ENCODE measurements at places on chromosomes 5 and 9. TPM values are rescaled to one million over a fixed set of nuclear protein-coding genes. Genes with fewer than 3 reads are reported as not detected.

- H3K27ac ChIP-seq: no peak overlapping the region
- H3K4me3 ChIP-seq: no peak overlapping the region
- no peaks in the 10 kb centered on the region for H3K27me3 ChIP-seq
These were observed 409.6 kb upstream of the PAPPA start for GRCh38 chr9:115743709-115744605.

GRCh38 chr9:35186524-35186923 lies 24.7 kb downstream of the UNC13B start:
- H3K36me3 ChIP-seq: no peaks in the 10 kb centered on the region
- H3K4me3 ChIP-seq: no peak overlapping the region

DNA sequence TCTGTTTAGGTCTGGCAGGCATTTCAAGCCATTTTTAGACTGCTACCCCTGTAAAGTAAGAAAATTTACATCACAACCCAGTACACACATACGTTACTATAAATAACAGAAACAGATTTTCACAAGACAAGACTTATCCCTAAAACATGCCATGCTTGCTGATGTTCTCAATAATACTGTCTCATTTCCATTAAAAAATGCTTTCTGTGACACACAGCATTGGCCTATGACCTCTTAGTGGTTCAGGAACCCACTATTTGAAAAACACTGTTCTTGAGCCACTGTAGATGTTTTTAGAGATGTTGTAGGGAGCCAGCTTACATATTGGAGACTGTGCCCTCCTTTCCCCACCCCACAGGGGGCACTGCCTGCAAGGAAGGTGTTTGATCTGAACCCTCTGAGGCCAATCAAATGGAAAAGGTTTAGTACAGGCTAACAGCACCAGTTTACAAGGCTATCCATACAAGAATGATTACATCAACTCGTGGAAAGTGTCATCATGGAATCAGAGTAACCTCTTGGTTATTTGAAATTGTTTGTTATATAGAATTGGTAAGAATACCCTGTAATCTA lies 30.8 kb downstream of the ZSWIM6 start:
- no peak for DNase-seq
- H3K36me3 ChIP-seq: peaks cover 6% of the 10 kb centered on the region
- H3K27ac ChIP-seq: no peak overlapping the region
- no peaks in the 10 kb centered on the region for H3K4me1 ChIP-seq
- no peaks in the 10 kb centered on the region for H3K27me3 ChIP-seq

DNA sequence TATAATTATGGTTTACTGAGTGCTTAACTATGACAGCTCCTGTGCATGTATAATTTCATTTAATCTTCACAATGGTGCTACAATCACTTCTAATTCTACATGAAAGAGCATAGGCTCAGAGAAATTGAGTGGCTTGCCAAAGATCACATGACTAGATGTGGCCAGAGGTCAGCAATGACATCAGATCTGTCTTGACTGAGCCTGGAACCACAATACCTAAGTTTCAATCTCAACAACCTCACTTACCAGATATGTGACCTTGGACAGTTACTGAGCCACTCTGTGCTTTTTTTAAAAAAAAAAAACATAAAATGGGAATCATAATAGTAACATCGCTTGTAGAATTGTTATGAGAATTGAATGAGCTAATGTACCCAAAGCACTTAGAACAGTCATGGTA lies 130.7 kb downstream of the TRIM32 start:
- no peaks in the 10 kb centered on the region for H3K36me3 ChIP-seq
- no peak for DNase-seq
- H3K4me1 ChIP-seq: no peaks in the 10 kb centered on the region

- no peaks in the 10 kb centered on the region for H3K36me3 ChIP-seq
- H3K4me1 ChIP-seq: peaks cover 7% of the 10 kb centered on the region
- DNase-seq: no peak
- H3K4me3 ChIP-seq: no peak overlapping the region
- no peak overlapping the region for H3K27ac ChIP-seq
These were observed 43.1 kb downstream of the ELL2 start for GRCh38 chr5:95918421-95919006.

DNA sequence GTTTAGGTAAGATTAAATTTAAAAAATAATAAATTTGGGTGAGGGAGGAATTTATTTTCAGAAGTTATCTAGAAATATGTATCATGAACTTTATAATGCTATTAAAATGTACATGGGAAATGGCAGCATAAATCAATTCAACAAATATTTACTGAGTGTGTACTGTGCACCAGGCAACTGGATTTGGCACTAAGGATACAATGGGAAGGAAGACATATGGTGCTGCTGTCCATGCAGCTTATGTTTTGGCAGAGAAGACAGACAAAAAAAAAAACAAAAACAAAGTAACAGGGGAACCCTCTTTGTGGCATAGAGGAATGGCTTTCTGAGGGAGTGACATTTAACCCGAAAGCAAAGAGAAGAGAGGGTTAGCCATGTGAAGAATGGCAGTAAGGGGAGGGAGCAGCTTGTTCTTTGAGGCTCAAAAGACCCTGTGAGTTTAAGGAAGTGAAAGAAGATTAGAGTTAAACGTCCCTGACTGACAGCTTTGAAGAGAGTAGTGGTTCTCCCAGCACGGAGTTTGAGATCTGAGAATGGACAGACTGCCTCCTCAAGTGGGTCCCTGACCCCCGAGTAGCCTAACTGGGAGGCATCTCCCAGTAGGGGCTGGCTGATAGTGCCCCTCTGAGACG lies 23.9 kb downstream of the CNTRL start:
- no peak for DNase-seq
- H3K27ac ChIP-seq: no peak overlapping the region
- H3K36me3 ChIP-seq: no peaks in the 10 kb centered on the region
- H3K4me3 ChIP-seq: no peak overlapping the region

GRCh38 chr9:122209451-122209850 lies 19.3 kb downstream of the LHX6 start:
- peaks cover 65% of the 10 kb centered on the region for H3K27me3 ChIP-seq
- no peak for DNase-seq
- H3K4me3 ChIP-seq: no peak overlapping the region
- no peaks in the 10 kb centered on the region for H3K36me3 ChIP-seq
- no peak overlapping the region for H3K27ac ChIP-seq
- H3K4me1 ChIP-seq: peaks cover 16% of the 10 kb centered on the region

GRCh38 chr9:84138541-84138940 lies 157.9 kb downstream of the RMI1 start:
- no peaks in the 10 kb centered on the region for H3K36me3 ChIP-seq
- peak overlapping the region; percentile 20 for H3K27ac ChIP-seq
- peaks cover 57% of the 10 kb centered on the region for H3K4me1 ChIP-seq
- DNase-seq: no peak
- H3K4me3 ChIP-seq: no peak overlapping the region

GRCh38 chr9:129483415-129484351 lies 137.2 kb downstream of the C9orf50 start:
- peak overlapping the region; percentile 73 for H3K4me3 ChIP-seq
- H3K27me3 ChIP-seq: no peaks in the 10 kb centered on the region
- H3K4me1 ChIP-seq: peaks cover 55% of the 10 kb centered on the region
- no peaks in the 10 kb centered on the region for H3K36me3 ChIP-seq
- peak overlapping the region; percentile 100 for H3K27ac ChIP-seq

DNA sequence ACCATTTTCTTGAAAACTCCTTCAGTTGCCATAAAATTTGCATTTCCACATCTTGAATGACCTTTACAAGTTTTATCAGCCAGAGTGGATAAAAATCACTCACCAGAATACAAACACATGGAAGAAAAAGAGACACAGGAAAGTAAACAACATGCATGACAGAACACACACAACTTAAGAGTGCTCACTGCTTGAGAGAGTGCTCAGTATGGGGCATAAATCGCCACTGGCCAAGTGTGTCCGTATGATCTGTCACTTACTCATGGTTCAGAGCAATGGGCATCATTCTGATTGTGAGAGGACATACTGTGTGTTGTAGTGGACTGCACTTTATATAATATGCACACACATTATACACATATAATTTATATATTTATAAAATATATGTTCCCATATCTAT lies 155.6 kb upstream of the NTRK2 start:
- H3K27ac ChIP-seq: no peak overlapping the region
- no peaks in the 10 kb centered on the region for H3K27me3 ChIP-seq
- H3K36me3 ChIP-seq: no peaks in the 10 kb centered on the region
- peaks cover 6% of the 10 kb centered on the region for H3K4me1 ChIP-seq

DNA sequence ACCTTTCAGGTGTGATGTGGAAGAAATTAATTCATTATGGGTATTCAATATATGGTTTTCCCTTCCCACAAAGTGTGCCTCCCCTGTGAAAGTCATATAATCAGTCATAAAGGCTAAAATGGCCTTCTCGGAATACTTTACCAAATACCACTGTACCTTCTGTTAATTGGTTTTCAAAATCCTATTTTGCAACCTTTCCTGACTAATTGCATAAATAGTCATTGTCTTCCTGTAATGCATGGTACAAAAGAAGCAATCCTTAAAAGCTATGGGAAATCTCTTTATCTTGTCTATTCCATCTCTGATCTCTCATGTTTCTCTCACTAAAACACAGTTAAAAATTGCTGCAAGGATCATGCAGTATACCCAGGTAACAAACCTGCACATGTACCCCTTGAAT lies 44.3 kb upstream of the UGCG start:
- H3K27ac ChIP-seq: peak overlapping the region; percentile 30
- no peak overlapping the region for H3K4me3 ChIP-seq
- H3K36me3 ChIP-seq: no peaks in the 10 kb centered on the region
- H3K27me3 ChIP-seq: no peaks in the 10 kb centered on the region

DNA sequence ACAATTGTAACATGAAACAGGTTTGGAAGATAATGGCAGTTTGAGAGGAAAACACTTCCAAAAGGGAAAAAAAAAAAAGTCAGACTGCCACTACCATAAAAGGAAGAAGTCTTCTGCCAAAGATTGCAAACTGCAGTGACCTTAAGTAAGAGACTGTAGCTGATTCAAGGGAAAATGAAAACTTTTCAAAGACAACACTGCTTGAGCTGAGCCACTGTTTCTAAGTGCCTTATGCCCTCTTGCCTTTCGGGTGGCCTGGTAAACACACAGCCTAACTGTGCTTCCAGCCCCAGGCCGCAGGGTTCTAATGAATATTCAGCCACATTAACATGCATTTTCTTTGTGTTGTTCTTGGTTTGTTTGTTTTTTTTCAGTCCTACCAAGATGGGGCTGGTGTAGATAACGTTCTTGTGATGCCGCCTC lies 354.6 kb downstream of the BNC2 start:
- H3K27me3 ChIP-seq: no peaks in the 10 kb centered on the region
- DNase-seq: no peak
- H3K4me1 ChIP-seq: peaks cover 26% of the 10 kb centered on the region
- H3K36me3 ChIP-seq: no peaks in the 10 kb centered on the region
- H3K27ac ChIP-seq: peak overlapping the region; percentile 75

- H3K27ac ChIP-seq: peak overlapping the region; percentile 54
- no peaks in the 10 kb centered on the region for H3K4me1 ChIP-seq
- no peak overlapping the region for H3K4me3 ChIP-seq
- peaks cover 100% of the 10 kb centered on the region for H3K36me3 ChIP-seq
- DNase-seq: no peak
These were observed 21.6 kb downstream of the SH3GLB2 start for GRCh38 chr9:129006328-129007034.

DNA sequence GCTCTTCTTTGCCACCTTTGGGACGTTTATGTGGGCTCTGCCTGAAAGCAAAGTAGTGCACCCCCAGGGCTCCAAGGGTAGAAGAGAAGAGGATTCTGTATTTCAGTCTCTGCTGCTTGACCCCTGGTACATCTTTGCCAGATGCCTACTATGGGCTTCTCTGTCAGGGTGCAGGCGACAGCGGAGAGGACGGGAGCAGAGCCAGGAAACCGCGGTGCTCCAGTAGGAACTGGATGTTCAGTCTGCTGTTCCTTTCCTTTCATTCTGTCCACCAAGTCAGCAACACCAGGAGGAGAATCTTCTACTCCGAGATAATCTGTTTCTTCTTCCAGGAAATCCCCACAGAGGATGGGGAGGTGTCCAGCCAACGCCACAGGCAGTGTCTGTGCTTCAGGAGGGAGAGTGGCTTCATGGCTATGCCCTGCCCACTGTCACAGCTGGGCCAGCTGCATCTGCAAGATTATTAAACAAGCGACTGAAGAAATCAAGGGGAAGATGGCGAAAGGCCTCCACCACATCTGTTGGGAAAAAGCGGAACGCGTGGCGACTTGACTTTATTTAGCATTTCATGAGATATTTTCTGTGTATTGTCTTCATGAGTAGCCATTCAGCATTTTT lies 398.3 kb downstream of the IRX1 start:
- no peak overlapping the region for H3K4me3 ChIP-seq
- H3K27ac ChIP-seq: no peak overlapping the region
- H3K4me1 ChIP-seq: no peaks in the 10 kb centered on the region
- no peaks in the 10 kb centered on the region for H3K27me3 ChIP-seq
- no peaks in the 10 kb centered on the region for H3K36me3 ChIP-seq

DNA sequence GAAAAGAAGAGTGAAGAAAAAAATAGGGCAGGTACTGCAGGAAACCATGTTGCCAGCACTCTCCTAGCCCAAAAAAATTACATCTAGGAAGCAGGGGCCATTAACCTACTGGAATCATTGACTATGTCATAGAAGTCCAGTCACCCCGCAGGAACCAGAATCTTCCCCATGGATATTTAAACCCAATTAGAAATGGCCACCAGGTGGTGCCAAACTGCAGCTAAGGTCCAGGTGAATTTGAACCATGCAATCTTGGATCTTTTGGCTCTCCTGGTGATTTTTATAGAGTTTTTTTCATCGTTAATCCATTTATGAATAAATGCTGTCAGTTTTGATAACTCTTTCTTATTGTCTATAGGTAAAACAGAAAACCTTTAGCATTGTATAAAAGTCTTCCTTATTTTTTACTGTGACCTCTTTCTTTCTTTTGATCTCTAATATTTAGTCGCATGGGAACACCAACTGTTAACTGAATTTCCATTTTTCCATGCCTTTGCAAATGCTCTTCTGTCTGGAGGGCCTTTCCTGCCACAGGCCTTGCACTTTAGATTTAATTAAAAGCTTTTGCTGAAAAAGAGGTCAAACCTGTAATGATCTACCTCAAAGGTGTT lies 147.5 kb upstream of the FGF10 start:
- no peak for DNase-seq
- H3K36me3 ChIP-seq: no peaks in the 10 kb centered on the region
- H3K4me1 ChIP-seq: no peaks in the 10 kb centered on the region
- no peak overlapping the region for H3K27ac ChIP-seq

DNA sequence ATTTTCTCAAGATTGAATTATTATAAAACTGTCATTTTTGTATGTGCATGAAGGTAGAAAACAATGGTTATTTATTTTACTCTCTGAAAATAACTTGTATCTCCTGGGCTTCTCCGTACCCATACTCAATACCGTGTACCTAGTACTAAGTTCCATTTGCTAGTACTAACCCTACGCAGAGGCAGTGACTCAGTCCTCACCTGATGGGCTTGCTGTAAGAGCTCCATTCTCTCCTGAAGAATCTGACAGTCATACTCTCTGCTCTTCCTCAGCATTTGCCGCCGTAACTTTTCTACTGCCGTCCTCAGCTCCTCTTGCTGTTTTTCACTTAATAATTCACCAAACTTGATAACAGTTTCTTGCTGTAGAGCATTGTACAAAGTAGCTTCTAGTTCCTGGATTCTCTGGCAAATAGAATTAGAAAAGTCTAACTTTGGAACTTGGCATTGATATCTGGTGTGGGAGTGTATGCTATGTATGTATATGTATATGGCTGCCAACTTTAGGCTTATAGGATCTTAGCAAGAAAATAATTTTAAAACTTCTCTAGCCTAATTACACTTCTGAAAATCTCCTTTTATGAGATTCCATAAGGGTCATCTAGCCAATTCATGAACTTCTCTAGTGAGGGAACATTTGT lies 108.0 kb upstream of the DPYSL3 start:
- H3K27ac ChIP-seq: no peak overlapping the region
- DNase-seq: no peak
- H3K4me1 ChIP-seq: no peaks in the 10 kb centered on the region
- no peak overlapping the region for H3K4me3 ChIP-seq
- H3K27me3 ChIP-seq: no peaks in the 10 kb centered on the region
- H3K36me3 ChIP-seq: no peaks in the 10 kb centered on the region

Gene PTGES
- total RNA-seq: 18.6 TPM

Gene LCN9
- total RNA-seq: not detected

Gene DND1
- 0.19 TPM for total RNA-seq

Gene PRLR
- 2.7 TPM for total RNA-seq

Gene STK32A
- 1.7 TPM for total RNA-seq

Gene RRAGA
- total RNA-seq: 46.0 TPM

Gene LIX1
- not detected for total RNA-seq
